ENCODE measurements at places on chromosomes 3 and 15. TPM values are rescaled to one million over a fixed set of nuclear protein-coding genes. Genes with fewer than 3 reads are reported as not detected.

GRCh38 chr15:74725845-74726773 is 781 bp upstream of the CYP1A1 start:
- no peak for DNase-seq

Gene SLCO3A1
- polyA plus RNA-seq: 6.5 TPM

Gene RASA2
- polyA plus RNA-seq: 9.1 TPM

DNA sequence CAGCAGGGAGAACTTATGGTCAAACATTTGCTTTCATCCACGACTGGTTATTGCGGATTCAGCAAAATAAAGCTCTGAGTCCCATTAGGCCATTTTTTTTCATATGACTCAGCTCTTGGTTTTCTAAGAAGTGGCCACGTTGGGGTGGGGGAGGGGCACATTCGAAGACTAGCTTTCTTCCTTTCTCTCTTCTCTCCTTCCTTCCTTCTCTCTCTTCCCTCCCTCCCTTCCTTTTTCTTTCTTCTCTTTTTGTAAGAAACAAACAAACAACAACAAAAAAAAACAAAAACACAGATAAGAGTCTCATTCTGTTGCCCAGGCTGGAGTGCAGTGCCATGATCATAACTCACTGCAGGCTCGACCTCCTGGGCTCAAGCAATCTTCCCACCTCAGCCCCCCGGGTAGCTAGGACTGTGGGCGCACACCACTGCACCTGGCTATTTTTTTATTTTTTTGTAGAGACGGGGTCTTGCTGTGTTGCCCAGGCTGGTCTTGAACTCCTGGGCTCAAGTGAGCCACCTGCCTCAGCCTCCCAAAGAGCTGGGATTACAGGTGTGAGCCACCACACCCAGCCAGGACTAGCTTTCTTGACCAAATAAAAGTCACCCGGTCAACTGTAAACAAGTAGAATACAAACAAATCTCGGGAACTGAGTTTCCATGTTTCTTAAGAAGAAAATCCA is 41.6 kb downstream of the ABCC5 start:
- DNase-seq: no peak

DNA sequence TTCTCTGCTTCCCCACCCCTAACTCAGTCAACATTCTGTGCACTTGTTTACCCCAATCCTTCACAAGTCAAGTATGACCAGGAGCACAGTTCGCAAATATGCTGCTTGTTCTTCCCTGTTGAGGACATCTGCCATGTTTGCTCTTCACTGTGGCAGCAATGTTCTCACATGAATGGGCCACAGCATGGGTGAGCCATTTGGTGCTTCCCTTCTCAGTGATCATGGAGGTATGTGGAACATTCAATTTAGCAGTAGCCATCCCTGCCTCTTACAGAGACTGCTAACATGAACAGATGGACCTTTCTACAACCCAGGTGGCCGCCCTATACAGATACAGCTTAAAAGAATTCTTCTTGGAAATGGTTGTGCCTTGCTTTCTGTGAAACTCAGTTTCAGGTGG is 660.1 kb upstream of the SGO1 start:
- DNase-seq: no peak

GRCh38 chr15:78985859-78986475 is 41.1 kb upstream of the CTSH start:
- no peak for DNase-seq

All from muscle of leg (tissue), 16 donors.